ENCODE measurements at places on chromosomes 16 and 17. TPM values are rescaled to one million over a fixed set of nuclear protein-coding genes. Genes with fewer than 3 reads are reported as not detected.

The SDR42E2 gene
- polyA plus RNA-seq, result not detected

The PIRT gene
- 0.95 TPM for polyA plus RNA-seq

The TEX14 gene
- 2.9 TPM for polyA plus RNA-seq

The KCNAB3 gene
- 0.58 TPM for polyA plus RNA-seq

The KRTAP4-3 gene
- polyA plus RNA-seq, result not detected

The SCO1 gene
- polyA plus RNA-seq, result 25.3 TPM

The TNP2 gene
- polyA plus RNA-seq, result not detected

The TPSD1 gene
- polyA plus RNA-seq, result not detected

The LRRC75A gene
- not detected for polyA plus RNA-seq

The ZNF19 gene
- 1.6 TPM for polyA plus RNA-seq

The LLGL1 gene
- not detected for polyA plus RNA-seq

The GRAP gene
- not detected for polyA plus RNA-seq

The TMC5 gene
- not detected for polyA plus RNA-seq

The ITGAX gene
- 0.28 TPM for polyA plus RNA-seq

The CTRL gene
- 1.9 TPM for polyA plus RNA-seq

The KRTAP9-2 gene
- not detected for polyA plus RNA-seq

The CTRB1 gene
- polyA plus RNA-seq, result not detected

The CDH3 gene
- 0.32 TPM for polyA plus RNA-seq

The AATK gene
- 0.48 TPM for polyA plus RNA-seq

The ZNF263 gene
- 4.0 TPM for polyA plus RNA-seq

The CALB2 gene
- 5.8 TPM for polyA plus RNA-seq

The TOP2A gene
- polyA plus RNA-seq, result not detected

The NOTUM gene
- not detected for polyA plus RNA-seq

The HMOX2 gene
- polyA plus RNA-seq, result 149 TPM

The ST6GALNAC1 gene
- not detected for polyA plus RNA-seq

The TP53TG3 gene
- not detected for polyA plus RNA-seq

The TP53TG3B gene
- polyA plus RNA-seq, result not detected

The ZDHHC7 gene
- 6.9 TPM for polyA plus RNA-seq

The MSRB1 gene
- 0.87 TPM for polyA plus RNA-seq

The KPNB1 gene
- polyA plus RNA-seq, result 84.5 TPM

The ITGAD gene
- not detected for polyA plus RNA-seq

The GABARAP gene
- 613 TPM for polyA plus RNA-seq

The STX1B gene
- polyA plus RNA-seq, result 3.0 TPM

The PRSS36 gene
- polyA plus RNA-seq, result 0.43 TPM

The METTL22 gene
- 12.7 TPM for polyA plus RNA-seq

The TMIGD1 gene
- polyA plus RNA-seq, result not detected

The CCDC154 gene
- polyA plus RNA-seq, result not detected

The KCTD2 gene
- polyA plus RNA-seq, result 22.1 TPM

The AMDHD2 gene
- polyA plus RNA-seq, result 0.77 TPM

The CAVIN1 gene
- polyA plus RNA-seq, result 0.17 TPM
